ENCODE measurements at places on chromosomes 4 and X.

DNA sequence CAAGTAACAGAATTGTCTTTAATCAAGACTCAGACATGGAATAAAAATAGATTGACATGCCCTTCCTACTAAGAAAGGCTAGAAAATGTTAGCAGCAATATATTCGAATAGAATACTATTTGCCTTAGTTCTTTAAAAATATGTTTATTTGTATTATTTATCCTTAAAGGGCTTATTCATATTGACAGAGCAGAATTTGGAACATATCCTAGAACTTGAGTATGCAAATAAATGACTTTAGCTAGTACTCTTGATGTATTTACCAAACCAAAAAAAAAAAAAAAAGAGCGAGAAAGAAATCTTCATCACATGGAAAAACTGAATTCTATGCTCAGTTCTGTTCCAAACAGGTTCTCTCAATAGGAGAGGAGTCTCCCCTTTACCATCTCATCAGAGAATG lies 68.9 kb upstream of the PPARGC1A start:
- no peak for DNase-seq

GRCh38 chr4:15003401-15003890 lies 1.2 kb downstream of the CPEB2 start:
- peak; percentile 35 for DNase-seq

DNA sequence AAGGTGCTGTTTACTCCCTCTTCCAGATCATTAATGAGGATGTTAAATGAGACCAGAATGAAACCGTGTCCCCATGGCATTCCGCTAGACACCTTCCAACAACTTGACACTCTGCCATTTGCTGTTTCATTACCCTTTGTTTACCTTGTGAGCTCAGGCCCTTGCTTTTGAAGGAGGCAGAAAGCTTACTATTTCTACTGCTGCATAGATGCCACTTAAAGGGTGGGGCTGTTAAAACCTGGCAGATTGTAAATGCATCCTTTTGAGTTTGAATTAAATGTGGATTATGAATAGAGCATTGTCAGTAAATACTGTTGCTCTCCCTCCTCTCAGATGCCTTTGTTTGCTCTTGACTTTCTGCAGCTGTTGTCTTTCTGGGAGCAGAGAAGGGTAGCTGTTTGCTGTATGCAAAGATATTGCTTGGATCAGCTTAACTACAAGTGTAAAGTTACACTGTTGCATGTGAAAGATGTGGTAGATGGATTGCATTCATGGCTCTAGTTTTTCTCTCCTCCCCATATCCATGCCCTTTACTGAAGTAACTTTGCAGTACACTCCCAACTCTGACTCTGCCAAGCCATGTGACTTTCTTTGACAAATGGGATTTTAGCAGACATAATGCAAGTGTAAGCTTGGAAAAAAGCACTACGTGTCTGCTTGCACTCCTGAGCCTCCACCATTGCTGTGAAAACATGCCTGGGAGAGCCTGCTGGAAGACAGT lies 75.0 kb upstream of the DHX15 start:
- no peak for DNase-seq

- DNase-seq: no peak
Observed at GRCh38 chr4:109248322-109248900, 54.0 kb downstream of the COL25A1 start.

- DNase-seq: no peak
Observed at GRCh38 chrX:31006027-31006426, 65.8 kb downstream of the FTHL17 start.

GRCh38 chr4:154612472-154613414 lies at the start of gene FGG:
TSS of gene FGG (minus strand) at chr4:154612656. CDS start at chr4:154612609, 47 bp downstream.
- DNase-seq: no peak

GRCh38 chr4:108313546-108314339 lies 145.0 kb upstream of the LEF1 start:
- no peak for DNase-seq
